ENCODE measurements at places on chromosomes 3 and 15.

- peak; percentile 4 for DNase-seq
Observed at GRCh38 chr3:160885791-160886286, 129.8 kb downstream of the PPM1L start.

GRCh38 chr15:68311859-68312557, 34.5 kb downstream of the FEM1B start:
- DNase-seq: no peak

DNA sequence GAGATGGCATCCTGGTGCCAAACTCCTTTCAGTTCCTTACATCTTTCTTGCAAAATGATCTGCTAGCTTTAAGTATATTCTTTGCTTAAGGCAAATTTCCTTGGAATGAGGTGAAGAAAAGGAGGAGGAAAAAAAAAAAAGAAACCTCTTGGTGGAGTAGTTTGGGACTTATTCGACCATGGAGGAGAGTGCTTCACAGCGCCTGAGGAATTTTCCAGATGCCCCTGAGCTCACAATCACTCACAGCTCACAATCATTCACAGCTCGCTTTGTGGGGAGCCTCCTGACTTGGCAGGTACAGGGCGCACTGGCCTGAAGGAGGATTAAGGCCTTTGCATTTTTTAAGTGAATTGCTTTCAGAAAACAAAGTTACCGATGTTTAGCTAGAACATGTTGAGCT, 53.9 kb downstream of the BOC start:
- DNase-seq: peak; percentile 22

- peak; percentile 18 for DNase-seq
Observed at GRCh38 chr15:42392309-42393024, 33.2 kb downstream of the CAPN3 start.

- no peak for DNase-seq
Observed at GRCh38 chr3:113275583-113275928, 64.2 kb downstream of the BOC start.

- no peak for DNase-seq
Observed at GRCh38 chr3:45826321-45826720, 15.6 kb downstream of the LZTFL1 start.

DNA sequence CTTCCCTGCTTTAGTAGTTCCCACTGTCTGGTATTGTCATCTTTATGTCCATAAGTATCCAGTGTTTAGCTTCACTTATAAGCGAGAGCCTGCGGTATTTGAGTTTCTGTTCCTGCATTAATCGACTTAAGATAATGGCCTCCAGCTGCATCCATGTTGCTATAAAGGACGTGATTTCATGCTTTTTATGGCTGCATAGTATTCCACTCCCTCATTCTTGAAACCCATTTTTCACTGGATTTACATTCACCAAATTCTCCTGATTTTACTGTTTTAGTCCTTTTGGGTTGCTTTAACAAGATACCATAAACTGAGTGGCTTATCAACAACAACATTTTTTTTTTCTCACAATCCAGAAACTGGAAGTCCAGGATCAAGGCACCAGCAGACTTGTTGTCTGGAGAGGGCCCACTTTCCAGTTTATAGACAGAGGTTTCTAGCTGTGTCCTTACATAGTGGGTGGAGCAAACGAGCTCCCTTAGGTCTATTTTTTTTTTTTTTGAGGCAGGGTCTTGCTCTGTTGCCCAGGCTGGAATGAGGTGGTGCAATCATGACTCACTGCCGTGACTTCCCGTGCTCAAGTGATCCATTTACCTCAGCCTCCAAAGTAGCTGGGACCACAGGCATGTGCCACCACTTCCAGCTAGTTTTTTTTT, 6.1 kb upstream of the TICRR start:
- DNase-seq: no peak

GRCh38 chr3:142929109-142929508, 34.4 kb downstream of the PAQR9 start:
- no peak for DNase-seq

Data from adipocyte (in vitro differentiated cells).